Spleen (tissue), 13 donors: ENCODE measurements at places on chromosomes 5 and 9. TPM values are rescaled to one million over a fixed set of nuclear protein-coding genes. Genes with fewer than 3 reads are reported as not detected.
A peak's percentile ranks its signal among the peaks of the same experiment; 100 is the strongest.

The ARSB gene
- total RNA-seq: 12.8 TPM

The DENND1A gene
- total RNA-seq: 30.8 TPM

- H3K27me3 ChIP-seq: no peaks in the 10 kb centered on the region
- H3K4me3 ChIP-seq: no peak overlapping the region
- no peaks in the 10 kb centered on the region for H3K4me1 ChIP-seq
- no peak overlapping the region for H3K27ac ChIP-seq
These were observed 14.0 kb downstream of the BOD1 start for GRCh38 chr5:173602423-173602822.

The TMEM232 gene
- total RNA-seq: 3.4 TPM

DNA sequence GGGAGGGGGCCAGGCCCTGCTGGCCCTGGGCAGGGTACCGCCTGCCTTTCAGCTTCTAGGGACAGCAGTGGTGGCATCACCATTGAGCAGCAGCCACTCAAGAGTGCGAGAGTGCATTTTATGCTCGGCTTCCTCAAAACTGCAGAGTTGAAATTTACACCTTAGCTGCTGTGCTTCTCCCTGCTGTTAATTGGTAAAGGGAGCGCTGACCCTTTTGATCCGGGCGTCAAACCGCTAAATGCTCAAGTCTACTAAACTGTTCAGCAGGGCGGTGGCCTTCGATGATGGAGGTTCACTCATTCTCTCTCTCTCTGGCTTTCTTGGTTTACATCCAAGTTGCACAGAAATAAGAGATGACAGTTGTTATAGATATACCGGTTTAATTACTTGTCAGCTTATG is 368.6 kb upstream of the IRX2 start:
- no peak overlapping the region for H3K27ac ChIP-seq
- DNase-seq: no peak
- H3K4me1 ChIP-seq: no peaks in the 10 kb centered on the region

The SPATA31E1 gene
- total RNA-seq: not detected

The PCDHGA4 gene
- total RNA-seq: 1.7 TPM

DNA sequence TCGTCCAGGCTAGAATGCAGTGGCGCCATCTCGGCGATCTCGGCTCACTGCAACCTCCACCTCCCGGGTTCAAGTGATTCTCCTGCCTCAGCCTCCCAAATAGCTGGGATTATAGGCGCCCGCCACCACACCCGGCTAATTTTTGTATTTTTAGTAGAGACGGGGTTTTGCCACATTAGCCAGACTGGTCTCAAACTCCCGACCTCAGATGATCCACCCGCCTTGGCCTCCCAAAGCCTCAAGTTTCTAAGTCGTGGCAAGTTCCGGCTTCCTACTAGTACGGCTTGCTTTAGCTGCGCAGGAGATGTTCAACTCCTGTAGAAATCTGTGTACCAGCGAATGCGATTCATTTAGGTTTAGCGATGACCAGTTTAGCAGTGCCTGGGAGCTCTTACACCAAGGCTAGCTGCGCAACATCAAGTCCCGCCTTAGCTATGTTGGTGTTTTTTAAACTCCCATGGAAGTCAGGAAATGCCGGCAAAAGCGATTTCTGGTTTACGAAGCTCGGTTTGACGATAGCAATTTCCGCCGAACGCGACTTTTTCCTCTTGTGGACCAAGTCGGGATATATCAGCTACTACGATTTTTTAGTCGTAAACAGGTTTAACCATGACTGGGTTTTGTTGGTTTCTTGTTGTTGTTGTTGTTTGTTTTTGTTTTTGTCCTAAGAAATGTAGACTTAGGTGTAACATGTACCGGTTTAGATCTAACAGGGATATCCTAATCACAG is 46.4 kb downstream of the ANXA2R start:
- peaks cover 35% of the 10 kb centered on the region for H3K4me1 ChIP-seq
- no peaks in the 10 kb centered on the region for H3K36me3 ChIP-seq
- H3K27me3 ChIP-seq: no peaks in the 10 kb centered on the region
- peak; percentile 88 for DNase-seq
- H3K27ac ChIP-seq: peak overlapping the region; percentile 100
- H3K4me3 ChIP-seq: peak overlapping the region; percentile 71

- no peaks in the 10 kb centered on the region for H3K4me1 ChIP-seq
- no peak overlapping the region for H3K4me3 ChIP-seq
- H3K27ac ChIP-seq: no peak overlapping the region
- H3K27me3 ChIP-seq: no peaks in the 10 kb centered on the region
These were observed 37.8 kb upstream of the RNF20 start for GRCh38 chr9:101495810-101496209.

GRCh38 chr9:137109250-137110146 is 5.0 kb downstream of the DPP7 start:
- no peak for DNase-seq
- no peak overlapping the region for H3K4me3 ChIP-seq
- H3K27ac ChIP-seq: no peak overlapping the region
- peaks cover 15% of the 10 kb centered on the region for H3K4me1 ChIP-seq
- peaks cover 77% of the 10 kb centered on the region for H3K36me3 ChIP-seq
- H3K27me3 ChIP-seq: no peaks in the 10 kb centered on the region

The RPS14 gene
- 1,801 TPM for total RNA-seq

The CARD6 gene
- total RNA-seq: 34.0 TPM

GRCh38 chr5:11174591-11174990 is 413.6 kb upstream of the DAP start:
- H3K4me3 ChIP-seq: no peak overlapping the region
- no peaks in the 10 kb centered on the region for H3K4me1 ChIP-seq
- no peaks in the 10 kb centered on the region for H3K27me3 ChIP-seq
- H3K27ac ChIP-seq: no peak overlapping the region
- DNase-seq: no peak

The NDUFS6 gene
- 19.8 TPM for total RNA-seq

GRCh38 chr9:79053598-79053997 is 518.2 kb upstream of the TLE4 start:
- H3K4me1 ChIP-seq: no peaks in the 10 kb centered on the region
- no peak overlapping the region for H3K4me3 ChIP-seq
- H3K27ac ChIP-seq: no peak overlapping the region
- no peaks in the 10 kb centered on the region for H3K36me3 ChIP-seq
- H3K27me3 ChIP-seq: no peaks in the 10 kb centered on the region

The TDRD7 gene
- 18.7 TPM for total RNA-seq

DNA sequence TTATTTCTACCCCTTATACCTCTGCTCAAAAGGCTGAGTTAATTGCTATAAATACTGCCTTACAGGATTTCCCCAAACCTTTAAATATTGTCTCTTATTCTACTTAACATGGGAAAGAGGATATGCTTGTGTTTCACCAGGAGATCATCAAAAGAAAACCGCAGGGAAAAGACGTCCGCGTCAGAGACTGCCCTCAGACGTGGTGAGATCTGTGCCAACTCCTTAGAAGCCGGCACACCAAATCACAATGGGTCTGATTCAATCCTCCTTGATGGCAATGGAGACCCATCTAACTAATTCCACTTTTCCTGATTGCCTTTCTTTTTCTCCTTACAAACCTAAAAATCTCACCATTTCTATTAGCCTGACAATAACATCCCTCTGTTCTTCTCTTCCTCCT is 55.0 kb downstream of the SH3PXD2B start:
- no peaks in the 10 kb centered on the region for H3K27me3 ChIP-seq
- no peaks in the 10 kb centered on the region for H3K36me3 ChIP-seq
- no peak for DNase-seq
- no peaks in the 10 kb centered on the region for H3K4me1 ChIP-seq

- no peak overlapping the region for H3K4me3 ChIP-seq
- H3K36me3 ChIP-seq: no peaks in the 10 kb centered on the region
- H3K27me3 ChIP-seq: no peaks in the 10 kb centered on the region
- no peaks in the 10 kb centered on the region for H3K4me1 ChIP-seq
- DNase-seq: no peak
These were observed 191.2 kb downstream of the CDH9 start for GRCh38 chr5:26847041-26847736.

DNA sequence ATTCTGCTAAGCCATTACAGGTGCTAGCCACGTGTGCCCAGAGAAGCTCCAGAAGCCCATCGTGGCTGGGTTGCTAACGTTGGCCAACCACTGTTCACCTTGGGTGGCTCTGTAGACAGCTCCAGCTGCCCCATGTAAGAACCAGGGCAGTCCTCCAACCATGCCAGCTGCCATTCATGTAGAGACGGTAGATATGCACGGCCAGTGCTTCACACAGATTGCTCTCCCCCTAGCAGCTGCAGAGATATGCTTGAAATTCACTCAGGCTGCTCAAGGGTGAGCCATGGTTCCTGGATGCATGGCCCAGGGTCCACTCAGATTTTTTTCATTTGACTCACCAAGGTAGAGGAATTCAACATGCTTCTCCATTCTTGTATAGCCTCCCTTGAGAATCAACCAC is 31.0 kb downstream of the GADD45G start:
- H3K27ac ChIP-seq: no peak overlapping the region
- no peak overlapping the region for H3K4me3 ChIP-seq
- no peak for DNase-seq

The PCDHA10 gene
- 0.60 TPM for total RNA-seq

The SPINK7 gene
- total RNA-seq: not detected

DNA sequence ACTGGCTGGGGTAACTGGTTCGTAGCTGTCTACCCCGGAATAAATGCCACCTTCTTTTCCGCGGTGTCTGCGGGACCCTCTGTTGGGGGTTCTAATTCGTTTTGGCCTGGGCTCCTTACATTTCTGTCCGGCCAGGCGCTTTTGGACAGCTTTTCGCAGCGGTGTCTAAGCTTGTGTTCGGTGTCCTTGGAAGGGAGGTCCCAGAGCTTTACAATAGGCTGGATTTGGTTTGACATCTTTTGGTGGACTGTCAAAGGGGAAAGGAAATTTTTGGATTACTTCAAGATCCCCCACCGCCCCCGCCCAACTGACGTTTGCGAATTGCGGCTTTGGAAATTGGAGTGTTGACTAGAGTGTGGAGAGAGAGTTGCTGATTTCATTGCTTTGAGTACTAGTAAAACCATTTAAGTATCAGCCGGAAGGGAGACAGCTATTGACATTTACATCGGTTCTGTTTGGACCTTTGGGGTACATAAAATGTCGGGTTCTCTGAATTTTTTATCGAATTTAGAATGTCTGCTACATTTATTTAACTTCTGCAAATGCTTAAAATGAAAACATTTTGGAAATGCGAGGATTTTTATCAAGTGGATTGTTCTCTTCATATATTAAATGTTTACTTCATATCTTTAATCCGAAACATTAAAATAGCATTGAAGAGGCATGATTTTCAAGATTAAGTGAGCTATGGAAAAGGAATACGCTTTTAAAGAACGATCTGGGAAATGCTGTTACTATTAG is 4.7 kb upstream of the PURA start:
- H3K27me3 ChIP-seq: no peaks in the 10 kb centered on the region
- peak overlapping the region; percentile 57 for H3K4me3 ChIP-seq
- H3K36me3 ChIP-seq: no peaks in the 10 kb centered on the region
- H3K27ac ChIP-seq: peak overlapping the region; percentile 97
- H3K4me1 ChIP-seq: peaks cover 72% of the 10 kb centered on the region

- DNase-seq: no peak
- H3K4me3 ChIP-seq: no peak overlapping the region
- no peak overlapping the region for H3K27ac ChIP-seq
- no peaks in the 10 kb centered on the region for H3K27me3 ChIP-seq
- no peaks in the 10 kb centered on the region for H3K4me1 ChIP-seq
- no peaks in the 10 kb centered on the region for H3K36me3 ChIP-seq
These were observed 248.4 kb downstream of the PRELID2 start for GRCh38 chr5:145586661-145587307.

DNA sequence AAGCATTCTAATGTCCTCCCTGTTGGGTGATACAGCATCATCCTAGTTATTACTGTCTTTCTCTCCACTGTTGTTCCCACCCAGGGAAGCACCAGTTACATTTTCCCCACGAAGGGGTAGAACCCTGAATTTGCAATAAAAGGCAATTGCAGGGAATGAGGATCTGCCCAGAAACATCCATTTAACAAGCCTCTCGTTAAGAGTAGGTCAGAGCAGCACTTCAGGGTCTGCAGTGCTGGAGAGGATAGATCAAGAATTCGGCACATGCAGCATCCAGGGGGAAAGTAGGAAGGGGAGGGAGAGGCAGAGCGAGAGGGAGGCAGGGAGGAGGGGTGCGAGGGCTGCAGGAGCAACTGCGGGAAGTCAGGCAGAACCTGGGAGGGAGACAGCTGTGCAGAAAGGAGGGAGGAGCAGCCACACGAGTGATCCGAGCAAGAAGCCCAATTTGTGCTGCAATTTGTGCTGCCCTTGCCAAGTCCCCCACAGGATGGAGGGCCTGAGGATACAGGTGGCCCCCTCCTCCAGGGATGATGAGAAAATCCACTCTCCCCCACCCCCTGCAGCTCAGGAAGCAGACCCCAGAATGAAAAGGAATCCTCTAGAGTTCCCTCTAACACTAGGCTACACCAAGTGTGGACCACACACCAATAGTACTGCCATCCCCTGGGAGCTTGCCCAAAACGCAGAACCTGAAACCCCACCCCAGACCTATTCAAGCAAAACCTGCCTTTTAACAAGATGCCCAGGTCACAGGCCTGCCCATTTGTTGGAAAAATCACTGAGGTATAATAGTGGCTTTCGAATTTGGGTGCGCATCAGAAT is 62.2 kb downstream of the EPB41L4B start:
- H3K4me3 ChIP-seq: no peak overlapping the region
- no peaks in the 10 kb centered on the region for H3K27me3 ChIP-seq
- DNase-seq: no peak
- no peak overlapping the region for H3K27ac ChIP-seq
- no peaks in the 10 kb centered on the region for H3K4me1 ChIP-seq
- no peaks in the 10 kb centered on the region for H3K36me3 ChIP-seq

DNA sequence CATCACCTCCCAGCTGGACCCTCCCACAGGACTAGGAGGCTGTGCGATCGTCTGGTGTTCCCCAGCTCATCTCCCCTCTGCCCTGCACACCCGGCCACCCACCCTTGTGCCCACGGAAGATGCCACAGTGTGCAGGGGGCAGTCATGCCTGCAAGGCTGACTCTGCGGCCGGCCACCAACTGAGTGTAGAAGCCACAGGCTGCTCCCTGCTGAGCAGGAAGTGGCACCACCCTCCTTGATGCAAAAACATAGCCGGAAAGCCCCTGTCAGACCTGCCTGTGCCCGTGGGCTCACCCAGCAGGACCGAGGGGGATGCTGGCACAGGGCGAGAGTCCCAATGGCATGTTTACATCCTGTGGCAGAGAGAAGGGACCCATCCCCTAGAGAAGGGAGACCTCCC is 40.3 kb upstream of the SLC12A7 start:
- H3K36me3 ChIP-seq: no peaks in the 10 kb centered on the region
- H3K4me3 ChIP-seq: no peak overlapping the region
- peaks cover 33% of the 10 kb centered on the region for H3K4me1 ChIP-seq
- peaks cover 64% of the 10 kb centered on the region for H3K27me3 ChIP-seq
- DNase-seq: peak; percentile 85
- no peak overlapping the region for H3K27ac ChIP-seq

GRCh38 chr9:3850098-3850497 is 324.3 kb upstream of the RFX3 start:
- no peak overlapping the region for H3K27ac ChIP-seq
- H3K27me3 ChIP-seq: no peaks in the 10 kb centered on the region
- H3K36me3 ChIP-seq: no peaks in the 10 kb centered on the region
- DNase-seq: no peak
- H3K4me3 ChIP-seq: no peak overlapping the region

- DNase-seq: no peak
- H3K36me3 ChIP-seq: no peaks in the 10 kb centered on the region
These were observed 404.9 kb upstream of the ADAMTS16 start for GRCh38 chr5:4735261-4735660.

- H3K4me3 ChIP-seq: peak overlapping the region; percentile 76
- H3K36me3 ChIP-seq: no peaks in the 10 kb centered on the region
- peaks cover 21% of the 10 kb centered on the region for H3K4me1 ChIP-seq
- H3K27me3 ChIP-seq: peaks cover 16% of the 10 kb centered on the region
- peak; percentile 92 for DNase-seq
- H3K27ac ChIP-seq: peak overlapping the region; percentile 70
These were observed 140.3 kb downstream of the TSSK1B start for GRCh38 chr5:113294311-113295110.
